Right atrium auricular region (tissue), 2 donors: ENCODE measurements at places on chromosomes 1 and 21.

DNA sequence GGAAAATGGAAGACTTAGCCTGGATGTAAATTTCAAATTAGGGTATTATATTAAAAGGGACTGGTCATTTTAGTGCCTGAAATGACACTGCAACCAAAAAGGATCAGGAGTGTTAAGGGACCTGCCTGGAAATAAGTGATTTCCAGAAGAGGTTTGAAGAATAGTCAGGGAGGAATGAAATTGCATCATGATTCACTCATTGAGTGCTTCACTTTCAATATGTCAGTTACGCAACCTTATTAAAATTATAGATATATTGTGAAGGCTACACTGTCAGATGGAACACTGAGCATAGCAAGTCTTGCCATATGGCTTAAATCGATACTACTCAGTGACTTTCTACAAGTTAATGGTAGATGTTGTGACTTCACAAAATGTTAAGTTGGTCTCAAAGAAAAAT is 275.2 kb upstream of the DPYD start:
- DNase-seq = no peak

GRCh38 chr1:200526709-200527612 is 93.6 kb downstream of the KIF14 start:
- DNase-seq = no peak

DNA sequence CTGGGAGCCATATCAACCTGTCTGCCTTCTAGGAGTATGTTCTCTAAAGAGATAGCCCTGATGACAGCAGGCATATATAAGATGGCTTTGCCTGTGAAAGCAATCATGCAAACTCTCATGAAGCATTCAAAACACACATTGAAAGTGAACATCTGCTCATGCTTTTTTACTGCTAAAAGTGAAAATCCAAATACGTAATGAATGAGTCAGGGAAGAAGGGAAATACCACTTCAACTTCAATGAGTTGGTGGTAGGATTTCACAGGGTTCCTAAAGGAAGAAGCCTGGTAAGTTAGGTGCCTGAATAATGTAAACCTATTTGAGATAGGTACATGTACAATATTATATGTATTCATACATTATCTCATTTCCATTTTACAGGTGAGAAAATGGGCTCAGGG is 50.5 kb upstream of the SLFNL1 start:
- DNase-seq = no peak

GRCh38 chr1:8797216-8797615 is 20.2 kb downstream of the RERE start:
- DNase-seq = no peak
